ENCODE measurements at places on chromosomes 2 and 18.

GRCh38 chr2:239093952-239094351 is 246.1 kb downstream of the TWIST2 start:
- no peak for DNase-seq

- DNase-seq, result peak; percentile 55
Measured at GRCh38 chr2:14756981-14757657, 124.6 kb downstream of the LRATD1 start.

GRCh38 chr18:34525244-34525643 is 184.9 kb upstream of the DTNA start:
- no peak for DNase-seq

GRCh38 chr2:98701230-98701629 is 29.7 kb downstream of the MGAT4A start:
- DNase-seq, result no peak

DNA sequence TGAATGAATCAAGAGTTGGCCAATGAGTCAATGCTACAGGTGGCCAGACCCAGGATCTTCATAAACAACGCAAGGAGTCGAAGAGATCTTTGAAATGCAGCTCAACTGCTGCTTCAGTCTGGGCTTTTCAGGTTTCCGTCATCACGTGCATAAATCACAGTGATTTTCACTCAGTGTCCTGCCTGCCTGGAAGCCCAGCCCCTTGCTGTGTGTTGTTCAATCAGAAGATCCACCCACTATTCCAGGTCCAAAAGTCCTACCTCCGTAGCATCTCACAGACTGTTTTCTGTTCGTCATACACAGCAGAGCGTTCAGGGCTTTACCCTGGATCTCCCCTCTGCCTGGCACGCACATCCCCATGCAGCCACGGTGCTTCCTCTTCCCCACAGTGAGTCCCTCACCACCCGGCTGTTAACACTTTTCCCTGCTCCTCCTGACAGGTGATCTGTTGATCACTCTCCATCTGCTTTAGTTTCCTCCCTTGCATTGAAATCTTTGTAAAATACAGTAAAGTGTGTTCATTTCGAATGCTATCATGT is 216.3 kb downstream of the MYT1L start:
- DNase-seq, result no peak

GRCh38 chr2:22855081-22855480 is 529.9 kb upstream of the KLHL29 start:
- no peak for DNase-seq

GRCh38 chr2:152200101-152200500 is 24.5 kb upstream of the STAM2 start:
- peak; percentile 20 for DNase-seq

DNA sequence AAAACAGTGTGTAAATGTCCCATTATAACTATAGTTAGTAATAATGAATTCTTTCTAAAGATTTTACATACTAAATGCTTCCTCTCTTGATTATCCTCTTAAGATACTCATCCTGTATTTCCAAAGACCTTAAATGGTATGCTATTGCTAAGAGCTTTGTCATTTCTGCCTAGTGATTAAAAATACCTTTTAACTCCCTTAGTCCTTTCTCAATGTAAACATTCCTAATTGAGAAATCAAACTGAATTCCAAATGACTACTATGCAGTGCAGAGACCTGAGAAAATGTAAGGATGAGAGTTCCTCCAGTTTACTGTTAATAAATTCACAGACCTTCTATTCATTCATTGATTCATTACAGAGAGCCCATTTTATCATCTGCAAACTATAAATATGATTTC is 86.9 kb downstream of the SOS1 start:
- peak; percentile 69 for DNase-seq

DNA sequence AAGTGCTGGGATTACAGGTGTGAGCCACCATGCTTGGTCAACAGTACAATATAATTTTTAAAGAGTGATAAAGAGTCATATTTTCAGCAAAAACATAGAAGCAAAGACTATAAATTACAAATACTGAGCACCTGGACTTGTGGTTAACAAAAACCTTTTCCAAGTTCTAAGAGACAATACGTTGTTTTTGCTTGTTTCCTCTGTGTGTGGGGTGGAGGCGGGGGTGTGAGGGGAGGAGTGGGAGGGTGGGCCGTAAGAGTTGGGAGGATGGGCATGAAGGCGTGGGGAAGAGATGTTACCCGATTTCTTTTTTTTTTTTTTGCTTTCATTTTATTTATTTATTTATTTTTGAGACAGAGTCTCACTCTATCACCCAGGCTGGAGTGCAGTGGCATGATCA is 78.0 kb upstream of the WIPF1 start:
- no peak for DNase-seq
